ENCODE measurements at places on chromosomes 5 and 9.

DNA sequence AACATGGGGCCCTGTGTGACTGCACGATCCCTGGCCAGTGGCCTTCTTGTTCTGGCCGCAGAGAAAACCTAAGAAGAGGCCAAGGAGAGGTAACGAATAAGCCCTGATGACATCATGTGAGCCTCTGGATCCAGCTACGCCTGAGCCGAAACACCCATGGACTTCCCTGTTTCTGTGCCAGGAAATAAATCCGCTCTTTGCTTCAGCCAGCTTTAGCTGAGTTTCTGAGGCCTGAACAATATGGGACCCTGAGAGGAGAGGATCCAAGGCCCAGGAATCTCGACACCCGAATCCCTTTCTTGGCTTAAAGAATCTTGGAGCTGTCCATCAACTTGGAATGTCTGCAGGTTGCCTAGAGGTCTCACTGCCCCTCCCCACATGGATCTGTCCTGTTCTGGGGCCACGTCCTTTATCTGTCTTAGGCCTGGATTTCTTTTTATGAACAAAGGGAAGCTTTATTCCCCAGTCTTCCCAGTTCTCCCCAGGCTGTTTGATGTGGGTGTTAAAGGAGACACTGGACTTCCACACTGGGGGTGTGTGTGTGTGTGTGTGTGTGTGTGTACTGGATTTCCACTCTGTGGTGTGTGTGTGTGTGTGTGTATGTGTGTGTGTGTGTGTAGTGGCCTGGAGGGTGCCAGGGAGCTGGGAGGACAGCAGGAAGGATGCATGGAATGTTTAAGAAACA is 13.7 kb downstream of the IER5L start:
- no peak for DNase-seq

DNA sequence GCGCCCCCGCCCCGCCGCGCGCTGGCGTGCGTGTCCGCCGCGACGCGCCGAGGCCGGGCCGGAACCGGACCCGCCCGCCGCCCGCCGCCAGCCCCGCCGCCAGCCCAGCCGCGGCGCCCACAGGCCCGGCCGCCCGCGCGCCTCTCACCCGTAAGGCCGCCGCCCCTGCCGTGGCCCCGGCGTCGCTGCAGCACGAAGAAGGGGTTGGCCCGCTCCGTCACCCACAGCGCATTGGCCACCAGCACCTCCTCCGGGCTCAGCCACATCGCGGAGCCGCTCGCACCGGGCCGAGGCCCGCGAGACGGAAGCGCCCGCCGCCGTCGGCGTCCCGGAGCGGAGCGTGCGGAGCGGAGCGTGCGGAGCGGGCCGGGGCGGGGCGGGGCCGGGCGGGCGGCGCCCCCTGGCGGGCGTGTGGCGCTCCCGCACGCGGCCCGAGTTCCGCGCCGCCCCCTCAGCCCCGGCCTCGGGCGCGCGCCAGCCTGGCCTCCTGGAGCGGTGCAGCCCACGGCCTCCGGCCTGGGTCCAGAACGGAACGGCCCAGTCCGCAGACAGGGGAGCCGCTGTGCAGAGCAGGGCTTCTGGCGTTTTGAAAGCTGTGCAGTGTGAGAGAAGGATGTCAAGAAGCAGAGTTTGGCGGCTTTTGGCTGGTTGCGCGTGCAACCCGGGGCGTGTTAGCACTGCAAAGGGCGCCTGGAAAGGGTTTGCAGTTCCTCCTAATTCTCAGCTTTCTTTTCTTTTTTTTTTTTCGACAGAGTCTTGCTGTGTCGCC is at the start of gene TBC1D9B:
TBC1D9B (minus strand) TSS at position 342 of the 769 bp plus-strand sequence; CDS start at position 266, 76 bp downstream.
- DNase-seq: no peak

DNA sequence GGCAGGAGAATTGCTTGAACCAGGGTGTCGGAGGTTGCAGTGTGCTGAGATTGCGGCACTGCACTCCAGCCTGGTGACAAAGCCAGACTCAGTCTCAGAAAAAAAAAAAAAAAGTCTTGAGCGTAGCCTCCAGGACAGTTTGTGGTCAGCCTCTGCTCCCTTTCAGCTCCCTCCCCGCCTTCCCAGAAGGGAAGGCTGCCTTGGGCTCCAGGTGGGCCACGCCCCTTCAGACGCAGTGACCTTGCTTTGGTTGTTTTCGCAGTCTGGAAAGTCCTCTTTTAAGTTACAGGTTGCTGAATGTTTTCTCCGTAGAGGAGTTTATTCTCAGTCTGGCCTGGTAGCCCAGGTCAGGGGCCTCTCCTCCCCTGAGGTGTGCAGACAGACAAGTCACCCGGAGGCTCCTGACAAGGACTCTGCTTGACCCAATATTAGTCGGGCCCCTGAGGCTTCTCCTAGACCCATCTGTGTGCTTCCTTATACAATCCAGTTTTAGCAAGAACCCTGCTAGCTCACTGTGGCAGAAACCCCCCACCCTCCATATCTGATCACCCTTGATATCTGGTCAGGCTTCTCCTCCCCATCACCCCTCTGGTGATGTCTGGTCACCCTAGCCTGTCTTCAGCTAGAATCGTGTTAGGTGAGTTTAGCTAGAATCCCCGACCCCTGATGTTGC is 31.6 kb upstream of the N4BP3 start:
- DNase-seq: no peak

- no peak for DNase-seq
Measured at GRCh38 chr5:135825373-135826220, 8.9 kb upstream of the SLC25A48 start.

DNA sequence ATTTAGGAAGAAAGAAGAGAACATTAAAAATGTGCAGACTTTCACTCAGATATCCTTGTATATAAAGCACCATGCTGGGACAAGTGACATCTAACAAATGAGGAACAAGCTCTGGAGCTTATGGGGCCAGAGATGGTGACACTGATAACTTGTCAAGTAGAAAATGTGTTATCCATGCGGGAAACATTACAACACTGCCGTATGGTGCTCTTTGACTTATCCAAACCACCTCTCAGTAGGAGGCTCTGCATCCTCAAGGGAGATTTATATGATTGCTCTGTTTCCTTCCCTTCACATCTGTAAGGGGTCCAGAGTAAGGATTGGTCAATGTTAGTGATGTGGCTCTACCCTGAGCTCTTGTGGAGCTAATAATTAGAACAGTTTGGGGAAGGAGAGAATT is 23.5 kb downstream of the KCTD16 start:
- DNase-seq: no peak

GRCh38 chr5:15384581-15384980 is 115.4 kb upstream of the FBXL7 start:
- no peak for DNase-seq

DNA sequence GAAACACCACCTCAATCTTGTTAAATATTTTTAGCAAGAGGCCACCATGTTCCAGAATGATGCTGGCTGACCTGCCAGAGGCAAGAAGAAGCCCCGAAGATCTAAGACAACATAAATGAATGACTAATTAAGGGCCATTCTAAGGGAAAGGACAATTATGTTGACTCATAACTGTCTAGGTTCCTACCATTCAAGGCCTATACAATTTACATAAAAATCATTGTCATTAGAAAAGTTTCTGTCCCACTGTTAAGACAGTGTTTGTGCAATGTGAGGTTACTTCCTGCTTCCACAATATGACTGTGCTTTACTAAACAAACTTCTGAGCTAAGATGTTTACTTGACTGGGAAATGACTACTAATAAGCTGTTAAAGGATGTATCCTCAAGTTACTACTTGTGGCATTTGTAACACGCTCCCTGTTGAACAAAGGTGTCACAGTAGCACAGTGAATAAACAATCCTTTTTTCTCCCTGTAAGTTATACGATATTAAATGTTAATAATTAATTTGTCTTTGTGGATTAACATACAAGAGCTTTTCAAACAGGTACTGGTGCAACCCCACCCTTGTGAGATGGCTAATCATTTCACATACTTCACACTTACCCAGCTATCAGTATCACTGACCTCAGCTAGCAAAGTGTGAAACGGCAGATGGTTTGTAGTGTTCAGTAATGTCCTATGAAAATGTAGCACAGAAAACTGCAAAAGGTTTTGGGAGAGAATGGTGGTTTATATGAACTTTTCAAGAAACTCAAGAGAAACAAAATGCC is 195.8 kb downstream of the EFNA5 start:
- DNase-seq: no peak

DNA sequence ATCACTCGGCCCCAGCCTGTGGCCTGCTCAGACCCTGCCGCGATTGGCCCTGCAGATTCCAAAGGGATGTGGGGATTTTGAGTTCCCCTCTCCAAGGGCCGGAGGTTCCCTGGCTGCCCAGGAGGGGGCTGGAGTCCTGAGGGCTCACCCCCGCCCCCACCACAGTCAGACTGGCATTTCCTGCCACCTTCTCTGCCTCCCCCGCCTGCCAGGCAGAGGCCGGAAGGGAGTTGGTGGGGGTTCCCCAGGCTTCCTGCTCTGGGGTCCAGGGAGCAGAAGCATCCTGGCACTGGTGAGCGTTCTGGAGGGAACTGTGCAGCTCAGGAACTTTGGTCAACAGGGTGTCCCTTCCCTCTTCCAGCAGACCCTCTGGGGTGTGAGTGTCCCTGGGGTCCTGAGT is 70.6 kb downstream of the RXRA start:
- DNase-seq: no peak

GRCh38 chr5:33235824-33236223 is 204.9 kb upstream of the TARS1 start:
- DNase-seq: no peak

- no peak for DNase-seq
Measured at GRCh38 chr9:120562861-120563443, 17.0 kb downstream of the CDK5RAP2 start.

DNA sequence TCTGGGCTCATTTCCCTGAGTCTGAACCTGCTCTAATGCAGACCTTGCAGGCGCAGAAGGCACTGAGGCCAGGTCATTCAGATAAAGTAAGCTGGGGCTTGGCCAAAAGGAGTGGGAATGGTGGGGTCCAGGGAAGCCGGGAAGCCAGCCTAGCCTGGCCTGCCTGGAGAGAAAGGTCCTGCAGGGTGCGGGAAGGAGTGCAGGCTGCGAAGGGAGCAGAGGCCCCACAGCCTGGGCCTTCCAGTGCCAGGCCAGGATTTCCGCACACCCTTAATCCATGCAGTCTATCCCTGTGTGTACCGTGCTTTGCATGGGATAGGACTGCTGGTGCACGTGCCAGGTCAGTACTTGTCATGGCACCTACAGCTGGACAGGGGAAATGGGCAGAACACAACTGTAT is 3.6 kb upstream of the STING1 start:
- DNase-seq: no peak

GRCh38 chr5:155562158-155562557 is 548.6 kb downstream of the KIF4B start:
- DNase-seq: no peak

DNA sequence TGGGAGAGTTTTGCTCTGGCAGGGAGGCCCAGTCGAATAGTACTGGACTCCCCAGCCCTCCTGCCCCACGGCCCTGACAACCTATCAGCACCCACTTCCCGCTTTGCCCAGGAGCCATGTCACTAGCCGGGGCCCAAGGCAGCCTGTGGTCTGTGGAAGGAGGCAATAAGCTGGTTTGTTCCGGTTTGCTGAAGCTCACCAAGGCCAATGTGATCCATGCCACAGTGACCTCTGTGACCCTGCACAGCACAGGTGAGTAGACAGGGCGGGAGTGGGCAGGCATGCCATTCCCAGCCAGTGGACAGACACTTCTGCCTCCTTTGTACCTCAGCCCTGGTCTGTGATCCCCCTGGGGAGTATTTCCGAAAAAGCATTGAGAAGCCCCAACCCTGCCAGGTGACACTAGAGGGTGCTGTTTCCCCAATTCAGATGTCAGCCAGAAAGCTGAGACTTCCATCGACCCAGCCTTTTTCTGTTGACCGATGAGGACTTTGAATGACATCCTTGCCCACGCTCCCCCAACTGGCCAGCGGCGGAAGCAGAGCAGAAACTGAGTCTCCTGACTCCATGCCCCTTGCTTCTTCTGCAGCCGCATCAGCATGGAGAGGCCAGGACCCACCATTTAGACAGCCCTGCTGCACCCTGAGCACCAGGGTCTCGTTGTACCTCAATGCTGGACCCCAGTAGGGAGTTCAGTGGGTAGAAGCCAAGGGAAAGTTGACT is 9.6 kb downstream of the PCYOX1L start:
- DNase-seq: no peak

- DNase-seq: no peak
Measured at GRCh38 chr9:91117474-91117891, 244.2 kb downstream of the AUH start.
